ENCODE measurements at places on chromosomes 12 and 14. TPM values are rescaled to one million over a fixed set of nuclear protein-coding genes. Genes with fewer than 3 reads are reported as not detected.

DNA sequence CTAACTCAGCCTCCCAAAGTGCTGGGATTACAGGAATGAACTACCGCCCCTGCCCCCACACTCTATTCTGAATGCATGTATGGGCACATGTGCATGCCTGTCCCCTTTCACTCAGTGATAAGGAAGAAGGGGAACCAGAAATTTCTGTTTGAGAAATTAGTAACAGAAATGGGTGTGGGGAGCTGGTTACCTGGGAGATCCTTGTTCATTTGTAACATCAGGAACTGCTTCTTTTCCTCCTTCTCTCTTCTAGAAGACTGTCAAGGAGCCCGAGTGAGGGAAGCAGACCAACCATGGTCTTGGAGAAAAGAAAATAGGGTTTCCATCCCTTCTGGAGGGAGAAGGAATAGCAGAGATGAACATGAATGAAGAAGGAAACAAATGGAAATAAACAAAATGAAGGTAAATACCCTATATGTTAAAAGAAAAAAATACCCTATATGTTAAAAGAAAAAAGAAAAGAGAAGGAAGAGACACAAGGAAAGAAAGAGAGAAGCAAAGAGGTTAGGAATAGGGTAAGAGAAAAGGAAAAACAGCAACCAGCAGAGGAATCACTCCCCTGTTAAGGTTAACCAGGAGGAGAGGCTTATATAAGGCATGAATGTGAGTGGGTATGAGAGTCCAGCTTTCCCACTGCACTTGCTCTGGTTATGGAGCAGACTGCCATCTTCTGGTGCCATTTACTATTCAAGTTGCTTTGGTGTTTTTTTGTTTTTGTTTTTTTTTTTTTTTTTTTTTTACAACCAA, 3.3 kb downstream of the PPP1R3E start:
- DNase-seq: peak; percentile 57

DNA sequence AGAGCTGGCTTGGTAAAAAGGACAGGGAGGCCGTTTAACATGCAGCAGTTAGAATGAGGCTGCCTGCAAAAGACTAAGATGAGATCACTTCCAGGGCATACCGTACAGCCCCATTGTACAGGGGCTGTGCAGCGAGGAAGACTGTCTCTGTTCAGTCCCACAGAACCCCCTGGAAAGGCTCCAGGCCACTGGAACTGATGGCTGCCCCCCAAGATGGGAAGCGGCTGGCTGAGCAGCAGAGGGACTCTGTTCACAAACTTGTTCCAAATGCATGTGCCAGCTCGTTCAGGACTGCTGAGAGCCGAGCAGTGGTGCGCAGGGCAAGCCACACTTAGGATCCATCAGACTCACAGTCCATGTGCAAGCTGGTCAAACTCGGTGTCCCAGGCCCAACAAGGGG, 82.9 kb downstream of the CHGA start:
- no peak for DNase-seq

DNA sequence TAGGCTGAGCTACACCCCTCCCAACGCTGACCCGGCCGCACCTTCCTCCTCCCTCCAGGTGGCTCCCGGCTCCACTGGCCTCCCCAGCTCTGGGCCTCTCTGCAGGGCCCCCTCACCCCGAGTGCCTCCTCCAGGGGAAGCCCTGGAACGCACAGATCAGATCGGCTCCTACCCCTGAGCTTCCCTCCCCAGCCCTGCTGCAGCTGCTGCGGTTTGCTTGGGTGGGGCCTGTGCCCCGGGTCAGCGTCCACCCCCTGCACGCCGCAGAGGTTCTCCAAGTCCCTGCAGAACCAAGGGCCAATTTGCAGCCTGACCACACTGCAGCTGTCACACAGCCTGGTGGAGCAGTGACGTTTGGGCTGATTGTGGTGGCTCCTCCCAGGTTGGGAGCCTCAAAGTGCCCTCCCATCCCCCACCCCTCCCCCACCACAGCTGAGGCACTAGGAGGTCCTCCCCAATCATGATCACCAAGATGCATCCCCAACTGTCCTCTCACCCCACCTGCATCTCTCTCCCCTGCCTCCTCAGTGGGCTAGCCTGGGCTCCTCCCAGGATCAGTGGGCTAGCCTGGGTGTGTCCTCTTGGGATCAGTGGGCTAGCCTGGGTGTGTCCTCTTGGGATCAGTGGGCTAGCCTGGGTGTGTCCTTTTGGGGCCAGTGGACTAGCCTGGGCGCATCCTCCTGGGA, 12.8 kb upstream of the FBRSL1 start:
- no peak for DNase-seq

GRCh38 chr12:48925304-48926011, at the start of gene FKBP11:
TSS of gene FKBP11 (minus strand) at chr12:48925492. CDS start at chr12:48925428, 64 bp downstream.
- DNase-seq: peak; percentile 53

Gene PDE3A
- 1.5 TPM for polyA plus RNA-seq
